Diencephalon (tissue), 1 donor: ENCODE measurements at places on chromosomes 1 and 21. TPM values are rescaled to one million over a fixed set of nuclear protein-coding genes. Genes with fewer than 3 reads are reported as not detected.

EPB41 gene
- total RNA-seq = 55.1 TPM

TNFRSF4 gene
- not detected for total RNA-seq

F13B gene
- total RNA-seq = not detected

CFHR4 gene
- total RNA-seq = 0.69 TPM

S100A1 gene
- total RNA-seq = 2.1 TPM

TMEM82 gene
- not detected for total RNA-seq

CHI3L2 gene
- 0.92 TPM for total RNA-seq

HS2ST1 gene
- total RNA-seq = 49.1 TPM

DLGAP3 gene
- total RNA-seq = 23.8 TPM

CRNN gene
- total RNA-seq = not detected

WDR64 gene
- not detected for total RNA-seq

LRRC8B gene
- total RNA-seq = 23.3 TPM

INSRR gene
- total RNA-seq = 0.46 TPM

ARHGEF10L gene
- total RNA-seq = 29.5 TPM

FAM78B gene
- total RNA-seq = 6.7 TPM

LGR6 gene
- total RNA-seq = 1.6 TPM

FMOD gene
- 0.92 TPM for total RNA-seq

OR6N2 gene
- total RNA-seq = not detected

BTBD19 gene
- total RNA-seq = 1.8 TPM

RUNX1 gene
- 1.2 TPM for total RNA-seq

FBXO2 gene
- total RNA-seq = 11.5 TPM

LAMC2 gene
- 5.3 TPM for total RNA-seq

PEA15 gene
- total RNA-seq = 167 TPM

CATSPERE gene
- 4.2 TPM for total RNA-seq

GFI1 gene
- total RNA-seq = not detected

TSACC gene
- not detected for total RNA-seq

NTMT2 gene
- total RNA-seq = not detected

MYCL gene
- total RNA-seq = 8.8 TPM

VSIG8 gene
- total RNA-seq = not detected

GPR161 gene
- total RNA-seq = 56.7 TPM

HENMT1 gene
- total RNA-seq = 37.8 TPM

CD48 gene
- total RNA-seq = 0.46 TPM

LAD1 gene
- total RNA-seq = 0.23 TPM

ACTL8 gene
- total RNA-seq = 0.23 TPM
